NCI-H1092 (cell line): ENCODE measurements at places on chromosomes 6 and 20.
A peak's percentile ranks its signal among the peaks of the same experiment; 100 is the strongest.

- DNase-seq: peak; percentile 63
These were observed 53.9 kb downstream of the OTOR start for GRCh38 chr20:16801919-16802651.

DNA sequence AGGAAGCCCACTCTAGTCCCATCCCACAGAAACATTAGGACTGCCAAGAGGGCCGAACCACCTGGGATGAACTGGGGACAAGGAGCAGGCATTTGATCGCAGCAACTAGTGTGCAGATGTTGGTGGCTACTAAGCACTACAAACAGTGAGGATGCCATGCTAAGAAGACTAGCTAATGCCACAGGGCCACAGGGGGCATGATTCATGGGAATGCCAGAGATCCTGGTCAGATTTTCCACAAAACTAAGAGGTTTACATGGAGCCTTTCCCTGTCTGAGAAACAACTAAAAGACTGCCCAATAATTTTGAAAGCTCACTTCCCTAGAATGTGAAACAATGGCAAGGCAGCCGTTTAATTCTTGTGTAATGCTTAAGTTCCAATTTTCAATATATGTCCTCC, 375.9 kb upstream of the PTCHD4 start:
- no peak for DNase-seq

- no peak for DNase-seq
These were observed 131.7 kb upstream of the SUPT3H start for GRCh38 chr6:45509426-45509825.

DNA sequence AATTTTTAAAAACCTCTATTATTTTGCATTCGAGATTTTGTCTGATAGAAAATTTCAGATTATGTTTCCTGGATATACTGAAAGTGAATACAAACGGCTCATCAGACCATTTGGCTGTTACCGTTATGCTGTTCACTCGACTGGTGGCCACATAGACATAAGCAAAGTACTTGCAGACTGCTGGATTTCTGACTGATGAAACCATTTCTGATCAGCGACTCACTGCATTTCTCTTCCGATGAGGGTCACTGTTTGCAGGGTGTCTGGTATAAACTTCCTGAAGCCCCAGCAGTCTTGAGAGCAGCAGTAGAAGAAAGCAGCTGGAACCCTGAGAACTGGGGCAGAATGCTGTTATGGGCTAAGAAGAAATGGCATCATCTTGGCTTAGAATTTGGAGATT, 17.7 kb downstream of the SNX9 start:
- DNase-seq: no peak

DNA sequence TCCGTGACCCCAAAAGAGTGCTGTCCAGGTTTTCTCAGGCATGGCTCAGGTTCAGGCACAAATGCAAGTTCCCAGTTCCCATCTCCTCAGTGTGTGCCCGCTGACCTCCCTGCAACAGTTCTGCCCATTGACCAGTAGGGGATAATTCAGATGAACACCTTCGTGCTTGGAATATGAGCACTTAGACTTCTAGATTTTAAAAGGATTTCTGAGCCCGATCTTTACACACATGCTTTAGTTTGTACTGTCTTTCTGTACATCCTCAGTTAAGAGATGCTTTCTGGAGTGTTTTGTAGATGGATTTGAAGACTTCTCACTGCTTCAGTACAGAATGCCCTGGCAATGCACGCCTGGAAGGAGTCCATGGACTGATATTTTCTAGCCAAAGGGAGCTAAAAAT, 239.6 kb upstream of the PLCB4 start:
- no peak for DNase-seq

GRCh38 chr20:3041854-3042409, 1.5 kb upstream of the GNRH2 start:
- DNase-seq: no peak
